Hippocampal formation (tissue), 2 donors: ENCODE measurements at places on chromosomes 11 and 22.

GRCh38 chr11:62875698-62876478, 4.8 kb upstream of the SLC3A2 start:
- no peak for DNase-seq

DNA sequence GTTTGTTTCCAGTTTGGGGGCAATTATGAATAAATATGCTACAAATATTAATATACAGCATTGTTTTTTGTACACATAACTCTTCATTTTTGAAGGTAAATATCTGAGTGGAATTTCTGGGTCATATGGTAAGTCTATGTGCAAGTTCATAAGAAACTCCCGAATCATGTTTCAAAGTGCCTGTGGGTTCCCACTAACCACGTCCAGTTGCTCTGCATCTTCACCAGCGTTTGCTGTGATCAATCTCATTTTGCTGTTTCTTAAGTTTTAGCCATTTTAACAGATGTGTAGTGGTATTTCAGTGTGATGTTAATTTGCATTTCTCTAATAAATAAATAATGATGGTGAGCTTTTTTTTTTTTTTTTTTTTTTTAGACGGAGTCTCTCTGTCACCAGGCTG, 14.2 kb upstream of the CSRP3 start:
- DNase-seq = no peak

DNA sequence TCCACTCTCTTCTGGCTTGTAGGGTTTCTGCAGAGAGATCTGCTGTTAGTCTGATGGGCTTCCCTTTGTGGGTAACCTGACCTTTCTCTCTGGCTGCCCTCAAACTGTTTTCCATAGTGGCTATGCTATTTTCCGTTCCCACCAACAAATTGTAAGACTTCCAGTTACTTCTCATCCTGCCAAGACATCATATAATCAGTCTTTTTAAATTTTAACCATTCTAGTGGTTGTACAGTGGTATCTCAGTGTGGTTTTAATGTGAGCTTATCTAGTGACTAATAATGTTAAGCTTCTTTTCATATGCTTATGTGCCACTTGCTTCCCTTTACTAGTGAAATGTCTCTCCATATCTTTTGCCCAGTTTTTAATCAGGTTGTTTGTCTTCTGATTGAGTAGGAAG, 13.6 kb upstream of the TRIM29 start:
- DNase-seq = no peak

DNA sequence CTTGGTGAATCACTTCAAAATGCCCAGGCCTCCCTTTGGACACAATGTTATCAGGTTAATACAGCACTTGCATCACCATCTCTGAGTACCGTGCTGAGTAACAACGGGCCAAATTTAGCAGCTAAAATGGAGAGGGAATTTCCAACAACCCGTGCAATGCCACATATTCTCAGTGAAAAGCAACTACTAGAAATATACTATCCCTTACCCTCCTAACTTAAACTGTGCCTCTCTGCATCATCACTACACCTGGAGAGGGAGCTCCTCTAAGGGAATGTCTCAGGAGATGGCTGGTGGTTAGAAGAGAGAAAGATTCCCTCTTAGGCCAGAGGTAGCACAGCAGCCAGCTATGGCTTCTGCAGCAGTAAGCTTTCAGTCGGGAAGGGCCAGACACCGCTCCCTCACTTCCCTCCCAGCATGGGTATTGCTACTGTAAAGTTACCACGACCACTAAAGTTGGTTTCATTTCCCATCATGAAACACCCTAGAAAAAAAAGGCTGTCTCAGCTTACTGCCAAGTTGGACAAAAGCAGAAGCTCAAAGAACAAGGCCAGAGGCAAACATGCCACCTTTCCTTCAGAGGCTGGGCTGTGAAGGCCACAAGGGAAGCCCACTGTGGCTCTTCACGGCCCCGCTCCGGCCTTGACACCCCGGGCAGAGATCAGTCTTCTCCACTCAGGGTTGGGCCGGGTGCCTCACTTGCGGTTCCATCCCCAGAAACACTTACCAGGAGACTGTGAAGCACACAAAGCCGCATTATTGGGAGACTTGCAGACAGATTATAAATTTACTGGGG, 3.9 kb downstream of the MAML2 start:
- peak; percentile 96 for DNase-seq

GRCh38 chr11:102291831-102292230, 25.5 kb upstream of the BIRC3 start:
- DNase-seq = no peak

- no peak for DNase-seq
Observed at GRCh38 chr22:31932863-31933262, 11.5 kb upstream of the YWHAH start.

- DNase-seq = no peak
Observed at GRCh38 chr11:41053894-41054293, 405.6 kb downstream of the LRRC4C start.

DNA sequence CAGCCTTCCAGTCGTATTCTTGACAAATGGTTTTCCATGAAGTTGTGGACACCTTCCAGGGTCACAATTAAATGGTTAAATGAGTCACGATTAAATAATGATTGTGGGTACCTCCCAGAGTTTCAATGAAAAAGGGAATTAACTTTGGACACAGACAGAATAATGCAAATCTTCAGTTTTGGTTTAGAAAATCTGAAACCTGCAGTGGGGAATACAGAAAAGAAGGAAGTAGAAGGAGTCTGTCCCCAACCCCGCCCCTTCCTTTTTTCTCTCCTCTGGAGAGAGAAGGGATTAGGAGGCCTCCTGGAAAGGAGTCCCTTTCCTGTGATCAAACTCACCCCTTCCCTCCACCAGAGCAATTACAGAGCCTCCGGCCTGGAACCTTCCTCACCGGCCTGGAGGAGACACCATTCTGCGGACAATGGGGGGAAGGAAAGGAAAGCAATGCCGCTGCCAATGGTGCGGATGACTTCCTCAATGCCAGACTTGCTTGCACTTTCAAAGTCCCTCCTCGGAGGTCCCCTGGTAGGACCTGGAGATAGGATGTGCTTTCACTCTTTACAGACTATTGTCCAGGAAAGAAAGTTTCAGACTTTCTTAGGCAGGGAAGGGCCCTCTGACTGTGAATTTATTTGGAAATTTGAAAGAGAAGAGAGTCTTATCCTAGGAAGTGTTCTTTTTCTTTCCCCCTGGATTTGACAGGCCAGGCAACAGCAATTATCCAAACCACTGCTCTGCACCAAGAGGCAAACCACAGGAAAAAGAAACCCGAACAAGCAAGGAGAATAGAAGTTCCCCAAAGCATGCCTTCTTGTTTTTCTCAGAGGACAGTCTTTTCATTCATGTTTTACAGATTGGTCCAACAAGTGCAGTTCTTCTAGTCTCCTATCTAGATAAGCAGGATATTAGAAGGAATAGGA, 86.8 kb downstream of the PTPRJ start:
- no peak for DNase-seq

- DNase-seq = peak; percentile 62
Observed at GRCh38 chr22:24768537-24769374, 5.8 kb downstream of the PIWIL3 start.

- no peak for DNase-seq
Observed at GRCh38 chr11:26951809-26952515, 42.0 kb upstream of the FIBIN start.

- no peak for DNase-seq
Observed at GRCh38 chr11:83835423-83835822, 549.3 kb upstream of the CCDC90B start.
